ENCODE measurements at places on chromosomes 4 and X.

GRCh38 chrX:153886915-153887314 lies 942 bp upstream of the L1CAM start:
- DNase-seq, result no peak

GRCh38 chr4:176656108-176656507 lies 136.6 kb downstream of the VEGFC start:
- no peak for DNase-seq

- no peak for DNase-seq
These were observed 251.9 kb upstream of the NR3C2 start for GRCh38 chr4:148693913-148694649.

- DNase-seq, result no peak
These were observed 31.3 kb downstream of the IGFBP7 start for GRCh38 chr4:57078685-57079521.

DNA sequence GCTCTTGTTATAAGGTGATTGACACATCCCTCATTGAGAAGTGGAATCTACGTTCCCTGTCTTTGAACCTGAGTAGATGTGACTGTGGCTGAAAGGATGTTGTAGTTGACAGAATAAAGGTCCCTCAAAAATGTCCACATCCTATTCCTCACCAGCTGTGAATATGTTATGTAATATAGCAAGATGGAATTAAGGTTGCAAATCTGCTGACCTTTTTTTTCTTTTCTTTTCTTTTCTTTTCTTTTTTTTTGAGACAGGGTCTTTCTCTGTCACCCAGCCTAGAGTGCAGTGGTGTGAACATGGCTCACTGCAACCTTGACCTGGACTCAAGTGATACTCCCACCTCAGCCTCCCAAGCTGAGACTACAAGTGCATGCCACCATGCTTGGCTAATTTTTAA lies 7.2 kb upstream of the CCNG2 start:
- no peak for DNase-seq

- no peak for DNase-seq
These were observed 20.1 kb downstream of the GAK start for GRCh38 chr4:911871-912490.

DNA sequence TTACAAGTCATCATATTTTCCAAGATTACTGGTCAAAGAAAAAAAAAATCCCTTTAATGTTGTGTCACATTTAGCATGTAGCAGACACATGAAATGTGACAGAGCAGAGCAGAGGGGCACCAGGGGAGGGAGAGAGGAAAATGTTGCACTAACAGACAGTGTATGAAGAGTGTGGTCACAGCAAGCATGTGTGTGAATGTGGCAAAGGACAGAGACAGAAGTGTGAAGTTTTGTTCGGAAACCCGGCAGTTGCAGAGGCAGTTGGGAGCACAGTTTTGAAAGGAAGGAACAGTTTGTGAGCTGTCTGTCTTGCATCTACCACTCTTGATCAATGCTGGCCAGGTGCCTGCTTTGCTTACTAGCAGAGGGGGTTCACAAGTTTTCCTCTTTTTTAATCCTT lies 83.9 kb upstream of the MAP3K15 start:
- no peak for DNase-seq

GRCh38 chr4:160372390-160372789 lies 1269.5 kb downstream of the RAPGEF2 start:
- no peak for DNase-seq

DNA sequence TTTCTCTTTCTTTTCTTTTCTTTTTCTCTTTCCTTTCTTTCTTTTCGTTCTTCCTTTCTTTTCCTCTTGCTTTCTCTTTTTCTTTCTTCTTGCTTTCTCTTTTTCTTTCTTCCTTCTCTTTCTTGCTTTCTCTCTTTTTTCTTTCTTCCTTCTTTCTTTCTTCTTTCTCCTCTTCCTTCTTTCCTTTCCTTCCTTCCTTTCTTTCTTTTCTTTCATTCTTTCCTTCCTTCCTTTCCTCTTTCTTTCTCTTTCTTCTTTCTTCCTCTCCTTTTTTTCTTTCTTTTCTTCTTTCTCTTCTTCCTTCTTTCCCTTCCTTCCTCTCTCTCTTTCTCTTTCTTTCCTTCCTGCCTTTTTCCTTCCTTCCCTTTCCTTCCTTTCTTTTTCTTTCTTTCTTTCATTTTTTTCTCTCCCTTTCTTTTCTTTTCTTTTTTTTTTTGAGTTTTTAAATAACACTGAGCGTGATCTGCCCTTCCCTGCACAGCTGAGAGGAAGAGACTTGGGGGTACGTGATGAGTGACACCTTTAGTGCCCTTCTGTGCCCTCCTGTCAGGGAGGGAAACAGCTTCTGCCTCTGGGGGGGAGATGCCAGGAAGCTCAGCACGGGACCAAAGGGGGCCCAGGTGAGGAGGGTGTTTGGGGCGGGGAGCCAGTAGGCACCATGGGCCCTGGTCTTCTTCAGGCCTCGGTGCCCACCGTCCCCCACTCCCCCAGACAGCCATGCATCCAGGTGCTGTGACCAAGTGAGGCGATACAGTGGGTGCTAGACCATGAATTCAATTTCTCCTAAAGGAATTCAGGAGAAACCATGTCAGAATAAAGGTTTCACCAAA lies 36.6 kb upstream of the CDKN2AIP start:
- DNase-seq, result no peak

GRCh38 chr4:83207497-83208101 lies 77.0 kb downstream of the COQ2 start:
- DNase-seq, result no peak

DNA sequence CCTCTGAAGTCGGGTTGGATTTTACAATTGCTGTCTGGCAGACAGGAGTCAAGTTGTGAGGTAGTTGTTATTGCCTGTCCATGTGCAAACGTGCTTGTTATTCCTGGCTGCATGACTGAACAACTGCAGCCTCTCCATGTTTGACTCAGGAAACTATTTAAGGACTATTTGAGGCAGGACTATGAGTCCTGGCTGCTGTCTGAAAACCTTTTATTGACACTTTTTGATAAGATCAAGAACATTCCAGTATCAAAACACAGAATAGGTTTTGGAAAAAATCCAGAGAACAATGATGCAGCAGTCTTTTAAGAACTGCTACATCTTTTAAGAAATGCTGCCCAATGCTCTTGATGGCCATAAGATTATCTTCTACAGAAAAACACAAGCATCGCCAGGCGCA lies 10.0 kb upstream of the SPRY1 start:
- no peak for DNase-seq

DNA sequence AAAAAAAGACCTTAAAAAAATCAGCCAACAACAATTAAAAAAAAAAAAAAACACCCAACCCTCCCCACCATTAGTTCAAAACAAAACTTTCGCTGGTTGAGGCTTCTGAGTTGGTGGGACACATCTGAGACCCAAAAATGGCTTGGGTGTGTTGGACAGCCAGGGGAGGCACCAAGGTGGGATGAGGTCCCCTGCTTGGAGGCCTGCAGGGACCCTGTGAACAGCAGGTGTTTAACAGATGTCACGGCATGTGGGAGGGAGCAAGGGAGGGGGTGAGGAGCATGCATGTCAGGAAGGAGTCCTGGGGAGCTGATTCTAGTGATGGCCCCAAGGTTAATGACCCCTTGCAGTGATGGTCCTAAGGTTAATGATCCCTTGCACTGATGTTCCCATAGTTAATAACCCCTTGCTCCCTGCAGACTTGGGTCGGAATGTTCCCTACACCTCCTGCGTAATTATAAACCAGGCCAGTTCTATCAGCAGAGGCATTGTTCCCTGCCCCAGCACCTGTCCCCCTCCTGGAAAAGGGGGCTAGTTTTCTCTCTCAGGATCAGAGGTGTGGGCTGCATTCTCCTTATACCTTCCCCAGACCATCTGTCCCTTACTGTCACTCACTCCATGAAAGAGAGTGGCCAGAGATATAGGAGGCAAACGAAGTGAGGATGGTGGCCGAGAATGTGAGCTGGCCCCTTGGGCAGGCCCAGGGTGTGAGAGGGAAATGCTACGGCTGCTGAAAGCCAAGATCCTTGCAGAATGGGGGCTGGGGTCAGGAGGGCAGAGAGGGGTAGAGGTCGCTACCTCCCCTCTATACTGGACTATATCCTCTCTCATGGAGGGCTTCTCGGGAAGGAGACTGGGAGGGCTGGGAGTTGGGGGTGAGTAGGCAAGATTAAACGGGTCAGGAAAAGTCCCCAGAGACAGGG lies 2.3 kb upstream of the FOXP3 start:
- DNase-seq, result no peak

GRCh38 chrX:23372220-23372902 lies 37.7 kb downstream of the PTCHD1 start:
- DNase-seq, result no peak

DNA sequence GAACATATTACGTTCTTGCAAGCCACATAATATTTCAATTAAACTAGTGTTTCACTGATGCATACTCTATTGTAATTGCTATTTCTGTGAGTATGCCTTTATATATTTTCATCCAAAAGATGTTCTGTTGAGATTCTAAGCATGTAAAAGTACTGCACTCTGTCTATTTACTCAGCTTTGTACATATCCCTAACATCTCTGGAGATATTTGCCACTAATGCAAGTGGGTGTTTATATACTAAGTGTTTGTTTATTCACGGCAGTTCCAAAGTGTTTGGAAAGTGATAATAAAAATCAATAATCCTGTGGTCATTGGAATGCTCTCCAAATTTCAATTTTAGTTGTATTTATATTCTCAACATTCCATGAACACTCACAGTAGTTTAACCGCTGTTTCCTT lies 1989.0 kb downstream of the C4orf33 start:
- DNase-seq, result no peak

GRCh38 chr4:85952972-85953650 lies 406.7 kb downstream of the MAPK10 start:
- DNase-seq, result no peak

- DNase-seq, result no peak
These were observed 229.1 kb upstream of the FSTL5 start for GRCh38 chr4:162392946-162393345.

DNA sequence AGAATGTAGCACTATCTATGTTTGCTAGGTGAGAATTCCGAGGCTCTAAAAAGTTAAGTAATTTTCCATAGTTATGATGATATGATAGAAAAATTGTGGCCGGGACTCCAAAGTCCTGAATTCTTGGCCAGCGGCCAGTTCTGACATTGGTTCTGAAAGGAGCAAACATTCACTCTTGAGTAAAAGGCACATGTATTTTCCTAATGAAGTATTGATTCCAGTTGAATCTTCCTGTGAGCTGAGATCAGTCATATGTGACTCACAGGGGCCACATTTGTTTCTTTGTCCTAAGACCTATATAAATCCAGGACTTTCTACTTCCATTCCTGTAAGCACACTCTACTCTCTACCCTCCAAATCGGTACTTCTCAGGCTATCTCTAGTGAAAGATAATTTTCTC lies 349.9 kb downstream of the BMPR1B start:
- DNase-seq, result no peak

GRCh38 chr4:140004922-140005627 lies 148.9 kb downstream of the MAML3 start:
- DNase-seq, result no peak

DNA sequence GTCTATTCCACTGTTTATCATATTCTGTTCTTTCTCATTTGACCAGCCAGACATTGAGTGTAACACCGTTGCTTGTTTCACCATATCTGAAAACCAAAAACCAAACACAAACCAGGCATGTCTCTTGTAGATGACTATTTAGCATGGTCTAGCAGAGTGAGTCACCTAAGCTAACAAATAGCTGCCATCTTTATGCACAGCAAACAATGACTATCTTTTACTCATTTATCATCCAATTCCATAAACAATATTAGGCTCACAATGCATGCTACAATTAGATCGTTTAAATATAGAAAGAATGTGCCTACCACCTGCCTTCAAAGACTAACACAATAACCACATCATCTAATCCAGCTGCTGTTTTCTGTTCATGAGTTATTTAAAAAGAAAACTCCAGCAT lies 495.4 kb downstream of the PCDH19 start:
- no peak for DNase-seq

DNA sequence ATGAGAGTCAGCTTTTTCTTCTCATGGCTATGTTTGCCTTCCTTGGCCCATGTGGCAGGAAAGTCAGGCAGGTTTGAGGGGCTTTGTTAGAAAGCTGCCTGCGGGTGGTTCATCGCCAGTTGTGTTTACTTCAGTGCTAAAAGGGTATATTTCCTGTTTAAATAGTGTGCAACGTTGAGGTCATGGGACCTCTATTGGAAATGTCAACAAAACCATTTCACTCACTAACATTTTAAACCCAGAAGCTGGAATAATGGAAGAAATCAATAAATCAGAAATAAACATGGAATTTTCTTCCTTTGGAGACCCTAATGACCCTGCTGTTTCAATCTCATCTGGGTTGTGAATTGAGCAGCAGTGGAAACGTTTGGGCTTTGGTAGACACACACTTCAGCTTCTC lies 185.8 kb downstream of the ANKRD50 start:
- no peak for DNase-seq

DNA sequence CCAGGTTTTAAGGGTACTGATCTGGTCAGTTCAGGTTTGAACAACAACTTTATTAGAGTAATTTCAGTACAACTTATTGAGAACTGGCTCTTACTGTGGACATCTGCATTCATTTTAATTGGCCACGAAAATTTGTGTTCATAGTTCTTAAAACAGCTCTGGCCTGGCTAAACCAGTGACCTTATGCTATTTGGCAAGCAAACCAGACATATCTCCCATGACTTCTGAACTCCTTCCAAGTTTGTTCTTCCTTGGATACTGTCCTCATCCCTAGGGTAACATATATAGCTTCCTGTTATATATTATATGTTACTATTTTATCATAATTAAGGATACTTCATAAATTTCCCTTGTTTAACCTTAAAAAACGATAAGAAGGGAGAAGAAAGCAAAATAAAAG lies 841.9 kb downstream of the TRAM1L1 start:
- no peak for DNase-seq

- DNase-seq, result no peak
These were observed 11.2 kb upstream of the PRDX4 start for GRCh38 chrX:23656091-23656490.

DNA sequence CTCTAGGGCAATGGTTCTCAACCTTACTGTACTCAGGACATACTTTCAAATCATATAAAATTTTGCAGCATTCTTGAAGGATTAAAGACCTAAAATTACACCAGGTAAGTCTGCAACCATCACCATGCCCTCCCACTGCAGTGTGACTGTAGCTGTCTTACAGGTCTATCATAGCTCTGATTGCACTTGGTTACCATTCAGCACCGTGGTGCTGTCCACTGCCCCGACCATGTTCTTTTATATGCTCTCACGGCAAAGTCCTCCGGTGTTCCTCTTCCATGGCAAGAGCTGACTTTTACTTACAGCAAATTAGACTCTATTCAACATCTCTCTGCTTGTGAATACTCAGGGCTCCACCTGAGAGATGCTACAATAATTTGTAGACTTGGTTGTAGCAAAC lies 11.5 kb downstream of the CRMP1 start:
- no peak for DNase-seq

All from stimulated activated CD8-positive, alpha-beta memory T cell treated with anti-CD3 and anti-CD28 coated beads, Interleukin-12 subunit alpha, Interleukin-12 subunit beta, amount 100 ng/mL, for 1 hour (primary cell).